ENCODE measurements at places on chromosomes 2 and 18.
A peak's percentile ranks its signal among the peaks of the same experiment; 100 is the strongest.

GRCh38 chr2:166831930-166832329, 56.4 kb upstream of the XIRP2 start:
- H3K36me3 ChIP-seq, result no peaks in the 10 kb centered on the region
- no peak overlapping the region for H3K27ac ChIP-seq
- no peak for DNase-seq
- H3K27me3 ChIP-seq, result no peaks in the 10 kb centered on the region

DNA sequence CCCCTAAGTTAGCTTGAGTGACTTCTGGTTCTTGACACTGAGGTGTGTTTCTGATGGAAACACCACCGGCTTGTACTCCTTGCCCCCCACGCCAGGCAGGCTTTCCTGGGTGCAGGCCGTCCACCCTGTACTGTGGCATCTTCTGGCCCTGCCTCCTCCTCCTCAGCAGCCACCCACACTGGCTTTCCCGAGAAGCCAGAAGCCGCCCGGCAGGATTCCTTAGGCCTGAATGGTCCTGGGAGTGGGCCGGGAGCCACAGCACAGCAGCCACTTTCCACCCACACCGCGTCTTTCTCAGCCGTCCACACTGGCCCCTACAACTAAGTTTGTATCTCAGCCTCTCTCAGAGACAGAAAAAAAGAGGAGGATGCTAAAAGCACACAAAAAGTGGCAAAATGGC, 2.1 kb upstream of the HSBP1L1 start:
- no peak overlapping the region for H3K4me3 ChIP-seq
- peaks cover 74% of the 10 kb centered on the region for H3K27me3 ChIP-seq
- no peak overlapping the region for H3K27ac ChIP-seq
- DNase-seq, result no peak

DNA sequence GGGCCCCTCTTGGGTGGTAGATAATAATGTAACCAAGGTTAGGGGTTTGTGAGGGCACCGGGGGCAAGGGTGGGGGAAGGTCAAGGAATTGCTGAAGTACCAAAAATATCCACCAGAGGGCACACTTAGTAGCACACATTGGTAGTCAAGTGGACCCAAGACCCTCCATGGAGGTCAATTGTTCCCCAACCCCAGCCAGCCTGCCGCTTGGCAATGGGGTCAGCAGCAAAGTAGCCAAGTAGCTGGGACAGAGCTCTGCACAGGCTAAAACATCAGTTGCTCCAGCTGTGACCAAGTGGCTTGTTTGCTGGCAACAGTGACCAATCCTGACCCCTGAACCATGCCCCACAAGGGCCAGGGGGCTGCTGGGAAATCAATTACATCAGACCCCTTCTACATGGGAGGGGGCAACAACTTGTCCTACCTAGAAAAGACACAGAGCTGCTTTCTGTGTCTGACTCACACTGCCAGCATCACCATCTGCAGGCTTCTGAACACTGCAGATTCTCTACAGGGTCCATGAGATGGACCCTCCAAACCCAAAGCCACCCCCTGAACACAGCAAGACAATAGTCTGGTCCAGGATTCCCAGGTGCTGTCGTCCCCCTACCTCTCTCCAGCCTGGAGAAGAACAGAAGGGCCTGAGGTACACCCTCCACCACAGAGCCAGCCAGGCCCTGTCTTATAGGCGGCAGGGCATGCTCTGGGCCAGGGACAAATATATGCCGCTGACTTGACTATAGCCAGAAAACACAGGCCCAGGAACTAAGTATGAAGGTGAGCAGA, 76.0 kb downstream of the EMX1 start:
- no peaks in the 10 kb centered on the region for H3K27me3 ChIP-seq
- no peak overlapping the region for H3K4me3 ChIP-seq
- peaks cover 11% of the 10 kb centered on the region for H3K4me1 ChIP-seq
- no peaks in the 10 kb centered on the region for H3K36me3 ChIP-seq
- peak; percentile 59 for DNase-seq

DNA sequence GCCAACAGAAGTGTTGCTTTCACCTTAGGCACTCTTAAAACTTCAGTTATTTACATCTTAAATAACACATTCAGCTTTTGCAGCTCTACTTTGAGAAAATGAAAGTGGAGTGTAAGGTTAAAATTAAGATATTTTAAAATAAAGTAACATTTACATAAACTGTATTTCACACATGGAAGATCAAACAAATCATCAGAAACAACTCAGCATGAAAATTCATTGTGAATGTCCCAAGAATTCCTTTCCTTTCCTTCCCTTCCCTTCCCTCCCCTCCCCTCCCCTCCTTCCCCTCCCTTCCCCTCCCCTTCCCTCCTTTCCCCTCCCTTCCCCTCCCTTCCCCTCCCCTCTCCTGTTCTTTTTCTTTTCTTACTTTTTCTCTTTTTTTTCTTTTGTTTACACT, 238.0 kb upstream of the DOK6 start:
- DNase-seq, result no peak
- peaks cover 18% of the 10 kb centered on the region for H3K4me1 ChIP-seq

GRCh38 chr2:128727914-128728313, 409.2 kb upstream of the HS6ST1 start:
- H3K36me3 ChIP-seq, result peaks cover 4% of the 10 kb centered on the region
- H3K27me3 ChIP-seq, result no peaks in the 10 kb centered on the region
- no peak overlapping the region for H3K4me3 ChIP-seq
- no peaks in the 10 kb centered on the region for H3K4me1 ChIP-seq

- H3K4me3 ChIP-seq, result no peak overlapping the region
- no peaks in the 10 kb centered on the region for H3K36me3 ChIP-seq
- no peak for DNase-seq
- no peak overlapping the region for H3K27ac ChIP-seq
These were observed 78.1 kb downstream of the SPP2 start for GRCh38 chr2:234128606-234129005.

- no peaks in the 10 kb centered on the region for H3K36me3 ChIP-seq
- H3K27ac ChIP-seq, result no peak overlapping the region
- DNase-seq, result no peak
These were observed 3.5 kb upstream of the ATL2 start for GRCh38 chr2:38380397-38381130.

- peaks cover 58% of the 10 kb centered on the region for H3K27me3 ChIP-seq
- H3K27ac ChIP-seq, result no peak within 1 kb of the TSS
- H3K4me3 ChIP-seq, result peak within 1 kb of the TSS; percentile 79
- no peaks in the 10 kb centered on the region for H3K36me3 ChIP-seq
- peaks cover 13% of the 10 kb centered on the region for H3K4me1 ChIP-seq
- DNase-seq, result peak; percentile 97
These were observed at the start of gene ALK for GRCh38 chr2:29921560-29921915. Gene ALK, minus strand, starts transcription at chr2:29921586. Its CDS starts 927 bp downstream, at chr2:29920659.

- no peaks in the 10 kb centered on the region for H3K27me3 ChIP-seq
- H3K36me3 ChIP-seq, result no peaks in the 10 kb centered on the region
- H3K27ac ChIP-seq, result no peak overlapping the region
These were observed 283.9 kb upstream of the CRIM1 start for GRCh38 chr2:36071698-36072097.

- no peaks in the 10 kb centered on the region for H3K27me3 ChIP-seq
- no peaks in the 10 kb centered on the region for H3K36me3 ChIP-seq
- H3K4me1 ChIP-seq, result peaks cover 49% of the 10 kb centered on the region
- H3K27ac ChIP-seq, result peak overlapping the region; percentile 42
These were observed 86.6 kb downstream of the SOWAHC start for GRCh38 chr2:109700680-109701274.

GRCh38 chr18:31563778-31564177, 27.9 kb upstream of the TTR start:
- no peak for DNase-seq
- H3K27ac ChIP-seq, result no peak overlapping the region
- no peaks in the 10 kb centered on the region for H3K36me3 ChIP-seq
- H3K4me1 ChIP-seq, result peaks cover 12% of the 10 kb centered on the region
- H3K4me3 ChIP-seq, result no peak overlapping the region

DNA sequence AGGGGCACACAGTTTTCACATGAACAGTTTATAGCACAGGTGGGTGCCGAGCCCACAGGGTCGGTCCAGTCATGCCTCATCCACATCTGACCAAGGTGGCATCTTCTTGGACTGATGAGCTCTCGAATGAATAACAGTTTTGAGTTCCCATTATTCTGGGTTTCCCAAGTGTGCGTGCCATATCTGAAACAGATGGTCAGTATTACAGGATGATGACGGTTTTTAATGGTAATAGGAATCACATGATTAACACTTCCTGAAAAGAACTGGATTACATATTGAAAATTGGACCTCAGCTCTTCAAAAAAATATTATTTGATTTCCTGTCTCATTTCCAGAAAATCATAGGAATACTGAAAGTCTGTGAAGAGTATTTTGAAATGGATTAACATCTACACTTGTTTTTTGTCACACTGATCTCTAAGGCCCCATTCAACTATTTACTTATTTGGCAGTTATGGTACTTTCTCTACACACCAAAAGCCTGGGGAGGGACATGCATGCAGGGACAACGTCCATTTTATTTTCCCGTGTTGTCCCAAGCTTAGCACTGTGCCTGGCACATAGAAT, 22.2 kb upstream of the NAB1 start:
- no peak for DNase-seq
- H3K27ac ChIP-seq, result no peak overlapping the region
- H3K4me1 ChIP-seq, result peaks cover 4% of the 10 kb centered on the region
- H3K4me3 ChIP-seq, result no peak overlapping the region
- peaks cover 25% of the 10 kb centered on the region for H3K27me3 ChIP-seq

GRCh38 chr2:237680702-237681478, 53.5 kb downstream of the LRRFIP1 start:
- no peaks in the 10 kb centered on the region for H3K27me3 ChIP-seq
- no peak overlapping the region for H3K27ac ChIP-seq
- H3K36me3 ChIP-seq, result peaks cover 27% of the 10 kb centered on the region
- H3K4me1 ChIP-seq, result peaks cover 20% of the 10 kb centered on the region
- no peak for DNase-seq
- H3K4me3 ChIP-seq, result no peak overlapping the region

- peaks cover 3% of the 10 kb centered on the region for H3K4me1 ChIP-seq
- no peaks in the 10 kb centered on the region for H3K27me3 ChIP-seq
- H3K27ac ChIP-seq, result no peak overlapping the region
- no peak for DNase-seq
- H3K4me3 ChIP-seq, result no peak overlapping the region
These were observed 9.9 kb downstream of the PRKAG3 start for GRCh38 chr2:218821605-218822211.

- no peak for DNase-seq
- H3K4me3 ChIP-seq, result peak overlapping the region; percentile 84
- H3K4me1 ChIP-seq, result peaks cover 21% of the 10 kb centered on the region
- H3K27me3 ChIP-seq, result peaks cover 3% of the 10 kb centered on the region
- peak overlapping the region; percentile 65 for H3K27ac ChIP-seq
These were observed 3.0 kb downstream of the MSH6 start for GRCh38 chr2:47785986-47786385.

DNA sequence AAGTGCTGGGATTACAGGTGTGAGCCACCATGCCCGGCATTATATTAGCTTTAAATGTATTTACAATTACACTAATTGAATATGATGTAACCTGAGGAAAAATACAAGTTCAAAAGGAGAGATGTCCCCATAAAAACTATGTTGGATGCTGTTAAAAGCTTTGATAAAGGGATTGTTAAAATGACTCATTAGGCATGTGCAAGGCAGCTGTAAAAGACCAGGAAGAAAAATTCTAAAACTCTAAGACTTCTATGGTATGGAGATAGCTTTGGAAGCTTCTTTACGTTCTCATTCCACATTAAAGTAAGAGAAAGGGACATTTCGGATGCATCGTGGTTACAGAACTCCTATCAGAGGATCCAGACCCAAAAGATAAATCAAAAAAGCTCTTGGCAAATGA, 50.3 kb downstream of the CYB5A start:
- no peak overlapping the region for H3K4me3 ChIP-seq
- DNase-seq, result no peak
- no peaks in the 10 kb centered on the region for H3K36me3 ChIP-seq
- peaks cover 41% of the 10 kb centered on the region for H3K4me1 ChIP-seq

GRCh38 chr2:207528980-207529329, 807 bp upstream of the CREB1 start:
- peak overlapping the region; percentile 98 for H3K4me3 ChIP-seq
- peaks cover 13% of the 10 kb centered on the region for H3K27me3 ChIP-seq
- H3K27ac ChIP-seq, result peak overlapping the region; percentile 95
- peaks cover 38% of the 10 kb centered on the region for H3K4me1 ChIP-seq

DNA sequence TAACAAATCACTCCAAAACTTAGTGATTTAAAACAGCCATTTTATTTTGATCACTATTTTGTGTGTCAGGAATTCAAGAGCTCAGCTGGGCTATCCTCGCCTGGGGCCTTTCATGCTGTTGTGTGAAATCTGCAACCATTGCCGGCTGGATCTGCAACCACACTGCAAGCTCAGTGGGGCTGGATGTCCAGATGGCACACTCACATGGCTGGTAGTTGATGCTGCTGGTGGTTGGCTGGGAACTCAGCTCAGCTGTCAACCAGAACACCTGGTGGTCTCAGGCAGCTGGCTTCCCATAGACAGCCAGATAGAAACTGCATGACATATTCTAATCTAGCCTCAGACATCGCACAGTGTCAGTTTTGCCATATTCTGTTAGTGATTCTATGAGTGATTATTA, 30.6 kb upstream of the AP1S3 start:
- no peak overlapping the region for H3K4me3 ChIP-seq
- no peak for DNase-seq
- peaks cover 9% of the 10 kb centered on the region for H3K36me3 ChIP-seq
- peaks cover 10% of the 10 kb centered on the region for H3K4me1 ChIP-seq
- H3K27me3 ChIP-seq, result no peaks in the 10 kb centered on the region

GRCh38 chr18:57802213-57803102, 657 bp downstream of the ATP8B1 start:
- H3K36me3 ChIP-seq, result no peaks in the 10 kb centered on the region
- H3K27me3 ChIP-seq, result peaks cover 53% of the 10 kb centered on the region
- no peak overlapping the region for H3K27ac ChIP-seq
- DNase-seq, result peak; percentile 42
- peaks cover 23% of the 10 kb centered on the region for H3K4me1 ChIP-seq
- H3K4me3 ChIP-seq, result peak overlapping the region; percentile 88

GRCh38 chr2:5673145-5674025, 18.8 kb upstream of the SOX11 start:
- H3K27me3 ChIP-seq, result peaks cover 26% of the 10 kb centered on the region
- peaks cover 23% of the 10 kb centered on the region for H3K36me3 ChIP-seq
- H3K4me1 ChIP-seq, result 0 out of 2 replicates have a peak, but pooled peaks cover 5% of the 10 kb centered on the region
- no peak overlapping the region for H3K27ac ChIP-seq
- peak overlapping the region; percentile 61 for H3K4me3 ChIP-seq

- H3K4me1 ChIP-seq, result peaks cover 24% of the 10 kb centered on the region
- peak overlapping the region; percentile 71 for H3K27ac ChIP-seq
- H3K27me3 ChIP-seq, result no peaks in the 10 kb centered on the region
- no peak for DNase-seq
- no peak overlapping the region for H3K4me3 ChIP-seq
These were observed 44.6 kb downstream of the IRS1 start for GRCh38 chr2:226754821-226755604.

- no peak overlapping the region for H3K4me3 ChIP-seq
- H3K36me3 ChIP-seq, result no peaks in the 10 kb centered on the region
These were observed 190.8 kb downstream of the ARHGAP28 start for GRCh38 chr18:6920099-6920955.

- peak overlapping the region; percentile 84 for H3K27ac ChIP-seq
- DNase-seq, result peak; percentile 91
- peaks cover 35% of the 10 kb centered on the region for H3K27me3 ChIP-seq
- no peaks in the 10 kb centered on the region for H3K36me3 ChIP-seq
These were observed 101.9 kb downstream of the FOXI3 start for GRCh38 chr2:88350331-88351248.
